ENCODE measurements at places on chromosomes 3 and 15.

GRCh38 chr15:100966997-100967396 lies 47.8 kb downstream of the LRRK1 start:
- peak; percentile 56 for DNase-seq

GRCh38 chr3:119700920-119701734 lies 1.7 kb upstream of the CFAP91 start:
- DNase-seq, result no peak

DNA sequence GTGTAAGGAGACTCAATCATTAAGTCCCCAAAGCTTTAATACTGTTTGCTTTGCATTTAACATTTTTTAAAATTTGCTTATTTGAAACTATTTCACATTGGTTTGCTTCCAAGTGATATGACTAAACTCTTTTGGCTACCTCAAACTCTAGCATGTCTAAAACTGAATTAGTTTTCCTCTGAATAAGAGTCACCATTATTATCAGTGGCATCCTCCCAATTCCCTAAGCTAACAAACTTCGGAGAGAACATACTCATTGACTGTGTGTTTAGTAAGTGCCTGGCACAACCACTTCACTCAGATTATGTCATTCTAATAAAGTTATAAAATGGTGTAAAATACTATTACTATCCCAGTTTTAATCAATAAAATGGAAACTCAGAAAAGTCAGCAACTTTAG lies 21.9 kb downstream of the ATOSA start:
- DNase-seq, result no peak

DNA sequence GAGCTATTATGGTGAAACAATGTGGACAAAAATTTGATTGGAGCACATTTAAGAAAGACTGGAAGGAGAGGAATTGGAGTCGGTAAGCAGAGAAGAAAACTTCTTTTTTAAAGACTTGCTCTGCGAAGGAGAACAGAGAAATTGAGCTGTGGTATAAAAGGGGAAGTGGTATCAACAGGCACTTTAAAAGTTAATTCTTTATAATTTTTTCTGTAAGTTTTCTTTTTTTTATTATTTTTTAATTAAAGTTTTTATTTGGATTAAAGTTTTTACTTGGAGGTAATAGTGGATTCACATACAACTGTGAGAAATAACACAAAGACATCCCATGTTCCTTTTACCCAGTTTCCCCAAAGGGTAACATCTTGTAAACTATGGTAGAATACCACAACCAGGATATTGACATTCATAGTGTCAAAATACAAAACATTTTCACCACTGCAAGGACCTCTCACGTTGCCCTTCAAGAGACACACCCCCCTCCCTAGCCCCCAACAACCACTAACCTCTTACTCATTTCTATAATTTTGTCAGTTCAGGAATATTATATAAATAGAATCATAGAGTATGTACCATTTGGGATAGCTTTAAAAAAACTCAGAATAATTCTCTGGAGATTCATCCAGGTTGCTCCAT lies 33.8 kb upstream of the XIRP1 start:
- DNase-seq, result peak; percentile 42

DNA sequence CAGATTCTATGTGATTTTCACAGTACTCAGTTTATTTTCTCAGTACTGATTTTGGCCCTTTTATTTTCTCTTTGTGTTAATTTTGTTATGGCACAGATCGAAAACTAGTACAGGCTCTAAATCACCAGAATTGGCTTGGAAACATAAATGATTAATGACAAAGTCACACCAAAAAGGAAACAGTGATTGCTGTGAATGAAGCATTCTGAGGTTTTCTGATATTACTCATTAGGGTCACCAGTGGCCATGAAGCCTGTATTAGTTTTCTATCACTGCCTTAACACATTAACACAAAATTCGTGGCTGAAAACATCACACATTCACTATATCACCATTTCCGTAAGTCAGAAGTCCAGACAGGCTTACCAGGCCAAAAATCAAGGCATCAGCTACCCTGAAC lies 343.0 kb upstream of the THRB start:
- no peak for DNase-seq

GRCh38 chr3:144287001-144287400 lies 315.4 kb downstream of the DIPK2A start:
- no peak for DNase-seq

Data from GM20000 (cell line).